ENCODE measurements at places on chromosomes 1 and 21.

GRCh38 chr1:147541672-147542568 is 619 bp downstream of the BCL9 start:
- peak; percentile 36 for DNase-seq

- no peak for DNase-seq
Observed at GRCh38 chr21:8990326-8991087, 1530.9 kb upstream of the TPTE start.

GRCh38 chr1:159699653-159700052 is 14.7 kb downstream of the CRP start:
- DNase-seq = no peak

GRCh38 chr1:204994086-204994862 is 48.7 kb upstream of the CNTN2 start:
- no peak for DNase-seq

DNA sequence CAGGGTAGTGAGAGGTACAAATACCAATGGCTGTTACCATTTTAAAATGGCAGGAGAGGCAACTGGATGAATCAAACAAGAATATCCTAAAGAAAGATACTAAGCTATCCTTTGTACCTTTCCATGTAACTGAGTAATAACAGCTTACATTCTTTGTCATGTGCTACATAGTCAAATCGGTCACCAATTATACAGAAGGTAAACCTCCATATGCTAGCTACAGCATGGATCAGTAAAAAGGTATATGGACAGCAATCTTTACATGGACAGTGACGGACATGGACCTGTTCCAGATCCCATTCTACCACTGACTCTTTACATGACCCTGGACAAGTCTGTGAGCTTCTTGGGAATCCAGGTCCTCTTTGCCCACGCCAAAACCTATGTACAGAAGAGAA is 13.4 kb upstream of the MRPL9 start:
- DNase-seq = no peak

- DNase-seq = peak; percentile 68
Observed at GRCh38 chr1:10975567-10976326, 36.7 kb upstream of the TARDBP start.

GRCh38 chr21:16742741-16743140 is 770.1 kb upstream of the CXADR start:
- DNase-seq = no peak

DNA sequence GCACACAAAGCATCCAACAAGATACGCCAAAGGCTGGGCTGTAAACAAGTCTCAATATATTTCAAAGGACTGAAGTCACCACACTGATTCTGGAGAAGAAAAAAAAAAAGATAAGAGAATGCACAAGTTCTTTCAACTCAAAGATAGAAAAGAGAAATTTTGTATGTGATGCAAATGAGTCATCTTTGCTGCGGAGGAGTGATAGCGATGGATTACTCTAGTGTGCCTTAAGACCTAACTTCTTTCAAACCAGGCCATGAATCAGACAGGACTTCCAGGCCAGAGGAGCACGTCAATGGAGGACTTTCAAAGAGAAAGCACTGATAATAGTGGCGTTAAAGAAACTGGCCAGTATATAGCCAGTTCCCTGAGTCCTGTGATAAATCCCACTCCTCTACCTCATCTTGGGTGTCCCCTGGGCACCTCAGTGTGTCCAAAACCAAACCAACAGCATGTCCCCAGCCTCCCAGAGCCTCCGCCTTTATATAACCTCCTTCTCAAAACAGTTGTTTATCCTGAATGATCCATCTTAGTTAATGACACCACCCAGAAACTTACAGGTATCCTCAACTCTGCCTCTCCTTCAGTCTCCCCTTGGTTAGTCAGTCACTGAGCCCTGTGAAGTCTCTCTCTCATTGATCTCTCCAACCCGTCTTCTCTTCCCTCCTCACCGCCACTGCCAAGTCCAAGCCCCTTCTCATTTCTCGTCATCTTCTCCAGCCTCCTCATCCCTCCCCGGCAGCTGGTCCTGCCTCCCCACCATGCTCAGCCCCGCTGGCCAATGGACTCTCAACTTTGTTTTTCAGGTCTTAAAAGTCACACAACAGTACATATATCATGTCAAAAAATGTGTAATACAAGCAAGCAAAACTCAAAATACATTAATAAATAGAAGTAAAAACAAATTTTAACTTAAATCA is 47.2 kb upstream of the IFFO2 start:
- no peak for DNase-seq

DNA sequence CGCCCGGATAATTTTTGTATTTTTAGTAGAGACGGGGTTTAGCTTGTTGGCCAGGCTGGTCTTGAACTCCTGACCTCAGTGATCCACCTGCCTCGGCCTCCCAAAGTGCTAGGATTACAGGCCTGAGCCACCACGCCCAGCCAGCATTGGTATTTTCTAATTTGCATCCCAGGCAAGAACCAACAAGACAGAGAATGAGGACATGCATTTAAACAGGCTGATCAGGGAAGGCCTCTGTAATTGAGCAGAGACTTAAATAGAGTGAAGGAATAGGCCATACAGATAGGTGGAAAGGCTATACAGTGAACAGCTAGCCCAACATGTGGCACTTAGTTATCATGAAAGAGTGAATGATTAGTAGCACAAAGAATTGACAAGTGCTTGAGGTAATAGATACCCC is 230.4 kb downstream of the SLC35F3 start:
- no peak for DNase-seq

GRCh38 chr1:33944846-33945245 is 81.0 kb downstream of the HMGB4 start:
- DNase-seq = no peak

GRCh38 chr1:81660286-81660685 is 140.4 kb upstream of the ADGRL2 start:
- peak; percentile 66 for DNase-seq

GRCh38 chr1:170711682-170712081 is 47.8 kb downstream of the PRRX1 start:
- no peak for DNase-seq

DNA sequence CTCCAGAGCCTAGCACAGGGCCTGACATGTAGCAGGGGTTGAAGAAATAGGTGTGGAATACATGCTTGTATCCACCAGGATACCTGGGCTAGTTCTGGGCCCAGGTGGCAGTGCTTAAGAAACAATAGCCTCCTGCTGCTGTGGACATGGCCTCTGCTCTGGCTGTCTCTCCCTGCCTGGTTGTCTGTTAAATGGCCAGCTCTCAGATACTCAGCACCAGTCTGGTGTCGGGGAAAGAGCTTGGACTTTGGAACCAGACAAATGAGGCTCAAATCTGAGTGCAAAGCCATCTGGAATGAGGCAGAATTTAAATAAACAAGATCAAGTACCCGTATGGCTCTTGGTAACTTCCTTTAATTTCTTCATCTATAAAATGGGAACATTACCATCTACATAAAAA is 31.5 kb downstream of the SESN2 start:
- peak; percentile 19 for DNase-seq

All from HT-29 (cell line).